Spinal cord (tissue), 10 donors: ENCODE measurements at places on chromosomes 4 and X.

GRCh38 chr4:116882503-116882902, 202.9 kb downstream of the TRAM1L1 start:
- no peak for DNase-seq

- no peak for DNase-seq
These were observed 183.2 kb upstream of the TENT5D start for GRCh38 chrX:80237072-80237471.

GRCh38 chr4:52358366-52358765, 300.7 kb downstream of the USP46 start:
- no peak for DNase-seq

DNA sequence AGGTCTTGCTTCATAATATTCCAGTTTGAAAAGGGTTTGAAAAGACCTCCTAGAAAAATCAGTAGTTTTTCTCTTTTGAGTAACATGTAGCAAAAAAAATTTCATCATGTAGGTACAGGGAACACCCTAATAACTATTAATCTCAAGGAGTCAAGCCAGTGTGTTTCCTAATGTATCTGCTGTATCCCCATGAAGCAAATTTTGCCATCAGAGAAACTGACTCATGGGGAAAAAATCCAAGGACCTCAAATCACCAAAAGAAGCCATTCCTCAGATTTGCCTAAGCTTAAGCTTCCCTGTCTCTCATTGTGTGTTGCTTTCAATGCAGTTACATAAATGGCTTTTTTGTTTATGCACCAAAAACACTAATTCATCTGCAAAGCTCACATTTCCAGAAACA, 29.7 kb downstream of the F9 start:
- no peak for DNase-seq

GRCh38 chr4:172843192-172843591, 325.4 kb upstream of the GALNT7 start:
- DNase-seq, result no peak

DNA sequence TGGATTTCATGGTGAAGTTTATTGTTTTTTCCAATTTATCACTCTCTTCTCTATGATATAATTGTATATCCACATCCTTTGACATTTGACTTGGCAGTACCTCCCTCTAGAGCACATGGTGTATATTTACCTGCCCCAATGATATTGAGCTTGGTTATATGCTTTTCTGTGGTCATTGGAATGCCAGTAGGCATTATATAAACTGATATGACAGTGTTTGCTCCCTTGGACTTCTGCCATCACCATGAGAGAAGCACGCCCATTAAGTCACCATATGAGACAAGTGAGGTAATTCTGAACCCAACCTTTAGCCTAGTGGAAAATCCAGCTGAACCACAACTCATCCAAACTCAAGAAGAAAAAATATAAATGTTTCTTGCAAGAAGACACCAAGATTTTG, 2761.5 kb downstream of the ARAP2 start:
- no peak for DNase-seq

DNA sequence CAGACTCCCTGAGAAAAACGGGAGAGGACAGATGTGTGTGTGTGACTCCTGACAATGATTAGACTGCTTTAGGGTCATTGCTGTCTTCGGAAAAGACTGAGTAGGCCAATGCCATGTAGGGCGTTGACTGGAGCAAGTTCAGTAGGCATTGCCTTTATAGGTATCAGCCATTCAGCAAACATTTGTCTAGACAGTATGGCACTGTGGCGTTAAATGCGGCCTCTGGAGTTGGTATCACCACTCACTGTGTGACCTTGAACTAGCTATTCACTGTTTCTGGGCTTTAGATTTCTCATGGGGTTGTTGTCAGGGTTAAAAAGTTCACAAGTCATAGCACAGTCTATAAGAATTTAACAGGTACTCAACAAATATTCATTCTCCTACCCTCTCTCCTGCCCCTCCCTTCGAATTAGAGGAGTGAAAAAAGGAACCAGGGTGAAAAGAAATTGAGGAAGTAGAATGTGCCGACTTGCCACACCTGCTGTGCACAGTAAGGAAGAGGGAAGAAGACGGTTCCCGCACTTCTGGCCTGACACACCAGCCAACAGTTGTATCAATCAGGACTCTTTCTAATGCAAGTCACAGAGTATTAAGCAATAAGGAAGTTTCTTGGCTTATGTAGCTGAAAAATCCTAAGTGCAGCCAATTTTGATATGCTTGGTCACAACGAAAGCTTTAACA, 83.2 kb upstream of the PLAC8 start:
- DNase-seq, result no peak

- DNase-seq, result no peak
These were observed 45.7 kb downstream of the PRPS1 start for GRCh38 chrX:107673933-107674479.

- DNase-seq, result no peak
These were observed 125.2 kb downstream of the STIM2 start for GRCh38 chr4:26985873-26986272.

DNA sequence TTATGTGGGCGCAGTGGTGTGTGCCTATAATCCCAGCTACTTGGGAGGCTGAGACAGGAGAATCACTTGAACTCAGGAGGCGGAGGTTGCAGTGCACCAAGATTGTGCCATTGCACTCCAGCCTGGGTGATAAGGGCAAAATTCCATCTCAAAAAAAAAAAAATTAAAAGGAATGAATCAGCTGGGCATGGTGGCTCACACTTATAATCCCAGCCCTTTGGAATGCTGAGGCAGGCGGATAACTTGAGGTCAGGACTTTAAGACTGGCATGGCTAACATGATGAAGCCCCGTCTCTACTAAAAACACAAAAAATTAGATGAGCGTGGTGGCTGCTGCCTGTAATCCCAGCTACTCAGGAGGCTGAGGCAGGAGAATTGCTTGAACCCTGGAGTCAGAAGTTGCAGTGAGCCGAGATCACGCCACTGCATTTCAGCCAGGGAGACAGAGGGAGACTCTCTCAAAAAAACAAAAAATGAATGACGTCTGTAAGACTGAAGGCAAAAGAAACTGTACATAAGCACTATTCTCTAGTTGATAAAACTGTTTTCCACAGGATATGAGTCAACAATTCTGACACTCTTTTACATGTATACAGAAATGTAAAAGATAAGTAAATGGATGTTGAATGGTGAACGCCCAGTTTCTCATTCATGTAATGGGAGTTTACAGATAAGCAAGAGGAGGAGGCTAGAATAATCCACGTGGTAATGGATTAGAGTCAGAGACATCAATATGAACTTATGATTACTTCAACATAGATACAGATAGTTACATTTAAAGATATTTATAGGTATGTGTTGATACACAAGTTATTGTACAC, 22.2 kb downstream of the CENPC start:
- no peak for DNase-seq

GRCh38 chrX:19552793-19553192, 37.5 kb upstream of the MAP3K15 start:
- DNase-seq, result no peak

- no peak for DNase-seq
These were observed 55.6 kb downstream of the N4BP2 start for GRCh38 chr4:40112027-40112792.

DNA sequence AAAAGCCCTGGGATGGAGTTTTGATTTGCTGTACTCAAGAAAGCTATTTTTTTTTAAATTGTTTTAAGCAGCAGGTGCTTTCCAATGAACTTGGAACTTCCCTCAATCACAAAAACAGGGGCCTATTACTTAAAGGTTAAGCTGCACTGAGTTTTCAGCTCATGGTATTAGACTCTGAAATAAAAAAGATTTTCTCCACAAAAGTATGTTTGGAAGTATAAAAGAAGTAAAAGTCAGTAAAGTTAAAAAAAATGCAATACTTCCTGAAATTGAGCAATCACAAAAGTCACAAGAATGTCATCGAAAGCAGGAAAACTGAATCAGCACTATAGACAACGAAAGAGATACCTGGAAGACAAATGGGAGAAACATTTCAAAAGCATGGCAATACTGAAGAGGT, 38.9 kb upstream of the PLAC8 start:
- no peak for DNase-seq
